Activated CD8-positive, alpha-beta T cell treated with anti-CD3 and anti-CD28 coated beads for 36 hours (primary cell): ENCODE measurements at places on chromosomes 4 and X. TPM values are rescaled to one million over a fixed set of nuclear protein-coding genes. Genes with fewer than 3 reads are reported as not detected.
A peak's percentile ranks its signal among the peaks of the same experiment; 100 is the strongest.

DNA sequence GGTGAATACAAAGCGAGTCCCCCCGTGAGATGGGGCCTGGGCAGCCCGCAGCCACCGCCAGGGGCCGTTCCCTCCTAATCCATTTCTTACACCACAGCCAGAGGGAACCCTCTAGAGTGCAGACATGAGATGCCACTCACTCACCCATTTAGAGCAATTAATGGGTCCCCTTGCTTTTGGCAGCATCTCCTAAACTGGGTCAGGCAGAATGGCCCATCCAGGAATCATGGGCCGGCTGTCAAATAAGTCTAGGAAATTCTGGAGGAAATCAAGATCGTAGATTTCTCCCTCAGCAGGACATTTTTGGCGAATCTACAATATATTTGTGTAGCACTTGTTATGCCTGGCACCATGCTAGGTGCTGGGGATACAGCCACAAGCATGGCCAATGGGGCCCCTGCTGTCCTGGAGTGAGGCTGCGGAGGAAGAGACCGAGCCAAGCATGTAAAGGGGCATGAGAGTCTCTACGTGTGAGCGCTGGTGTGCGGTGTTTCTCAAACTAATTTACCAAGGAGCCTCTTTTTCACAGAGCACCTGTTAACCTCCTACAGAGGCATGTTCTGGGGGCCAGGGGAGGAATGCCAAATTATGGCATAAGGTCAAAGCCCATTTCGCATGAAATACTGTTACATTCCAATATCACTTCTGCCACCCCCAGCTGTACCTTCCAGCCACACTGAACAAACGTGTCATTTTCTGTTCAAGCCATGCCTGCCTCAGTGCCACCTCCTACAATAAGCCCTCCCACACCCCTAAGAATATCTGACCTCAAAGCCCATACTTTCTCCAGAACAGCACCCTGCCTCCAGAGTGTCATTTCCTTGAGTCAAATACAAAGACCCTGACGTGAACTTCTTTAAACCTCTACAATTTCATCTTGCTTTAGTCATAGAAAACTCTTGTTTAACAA is 28.1 kb upstream of the JAKMIP1 start:
- H3K36me3 ChIP-seq = no peaks in the 10 kb centered on the region

DNA sequence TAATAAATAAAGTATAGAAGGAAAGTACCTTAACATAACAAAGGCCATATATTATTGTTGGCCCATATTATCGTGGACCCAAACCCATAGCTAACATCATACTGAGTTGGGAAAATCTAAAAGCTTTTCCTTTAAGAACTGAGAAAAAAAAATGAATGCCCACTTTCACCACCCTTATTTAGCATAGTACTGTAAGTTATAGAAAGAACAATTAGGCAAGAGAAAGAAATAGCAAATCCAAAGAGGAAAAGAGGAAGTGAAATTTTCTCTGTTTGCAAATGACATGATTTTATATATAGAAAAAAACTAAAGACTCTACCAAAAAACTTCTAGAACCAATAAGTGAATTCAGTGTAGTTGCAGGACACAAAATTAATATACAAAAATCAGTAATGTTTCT is 1854.6 kb downstream of the PCDH7 start:
- no peaks in the 10 kb centered on the region for H3K27me3 ChIP-seq
- no peak for DNase-seq
- no peaks in the 10 kb centered on the region for H3K4me1 ChIP-seq
- no peak overlapping the region for H3K27ac ChIP-seq
- H3K36me3 ChIP-seq = no peaks in the 10 kb centered on the region

DNA sequence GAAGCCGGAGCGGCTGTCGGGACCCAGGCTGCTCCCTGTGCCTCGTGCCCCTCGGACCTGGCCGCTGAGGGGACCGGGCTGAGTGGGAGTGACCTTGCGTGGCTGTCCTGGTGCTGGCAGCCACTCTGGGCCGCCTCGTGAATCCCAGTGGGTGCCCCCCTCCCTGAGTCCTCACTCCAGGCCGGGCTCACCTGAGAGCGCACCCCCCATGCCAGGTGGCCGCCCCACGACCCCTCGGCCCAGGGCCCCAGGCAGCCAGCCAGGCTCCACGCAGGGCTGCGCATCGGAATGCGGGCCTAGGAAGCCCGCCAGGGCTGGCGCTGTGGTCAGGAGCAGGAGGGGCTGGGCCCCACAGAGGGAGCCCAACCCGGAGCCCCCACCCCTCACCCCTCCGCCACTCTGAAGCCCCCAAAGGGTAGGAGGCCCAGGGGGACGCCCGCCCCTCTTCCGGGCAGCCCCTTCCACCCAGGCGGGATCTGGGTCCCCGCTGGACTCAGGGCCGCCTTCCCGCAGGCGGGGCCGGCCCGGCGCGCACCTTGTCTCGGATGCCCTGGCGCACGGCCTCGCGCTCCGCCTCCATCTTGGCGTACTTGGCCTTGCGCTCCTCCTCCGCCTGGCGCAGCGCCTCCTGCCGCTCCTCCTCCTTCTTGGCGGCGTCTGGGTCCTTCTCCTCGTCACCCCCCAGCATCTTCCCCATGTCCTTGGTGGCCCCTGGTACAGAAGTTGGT is 33.9 kb downstream of the CPLX1 start:
- peak; percentile 59 for DNase-seq
- H3K4me3 ChIP-seq = no peak overlapping the region
- H3K4me1 ChIP-seq = peaks cover 25% of the 10 kb centered on the region
- no peaks in the 10 kb centered on the region for H3K36me3 ChIP-seq

GRCh38 chr4:76623217-76624045 is 188.4 kb downstream of the SHROOM3 start:
- no peaks in the 10 kb centered on the region for H3K4me1 ChIP-seq
- no peak overlapping the region for H3K27ac ChIP-seq
- no peak overlapping the region for H3K4me3 ChIP-seq

DNA sequence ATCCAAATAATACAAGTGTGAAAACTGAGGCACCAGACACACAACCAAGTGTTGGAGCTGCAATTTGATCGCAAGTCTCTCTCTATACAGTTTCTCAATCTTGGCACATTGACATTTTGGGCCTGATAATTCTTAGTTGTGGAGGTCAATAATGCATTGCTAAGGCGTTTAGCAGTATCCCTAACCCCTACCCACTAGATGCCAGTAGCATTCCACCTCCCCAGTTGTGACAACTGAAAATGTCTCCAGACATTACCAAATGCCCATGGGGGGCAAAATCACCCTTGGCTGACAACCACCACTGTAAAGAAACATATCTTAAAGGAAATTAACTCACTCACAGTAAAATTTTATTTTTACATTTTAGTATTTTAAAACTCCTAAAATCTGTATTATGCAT is 4.2 kb downstream of the NR3C2 start:
- no peak for DNase-seq
- peaks cover 12% of the 10 kb centered on the region for H3K36me3 ChIP-seq
- no peaks in the 10 kb centered on the region for H3K27me3 ChIP-seq

DNA sequence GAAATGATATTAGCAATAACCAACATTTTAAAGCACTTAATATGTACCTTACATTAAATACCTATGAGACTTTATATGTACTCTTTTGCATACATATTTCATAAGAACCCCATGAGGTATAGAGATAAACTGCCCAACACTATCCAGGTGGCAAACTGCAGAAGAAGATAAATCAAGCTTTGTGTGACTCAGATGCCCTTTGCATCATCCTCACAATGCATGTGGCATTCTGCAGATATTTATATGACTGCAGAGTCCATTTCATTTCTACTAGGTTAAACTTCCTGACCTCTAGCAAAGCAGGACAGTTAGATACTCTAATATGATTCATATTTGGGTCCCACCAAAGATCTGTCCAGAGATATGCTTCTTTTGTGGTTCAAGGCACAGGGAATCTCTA is 85.6 kb upstream of the RASGEF1B start:
- no peaks in the 10 kb centered on the region for H3K27me3 ChIP-seq
- no peaks in the 10 kb centered on the region for H3K36me3 ChIP-seq
- DNase-seq = no peak
- peaks cover 21% of the 10 kb centered on the region for H3K4me1 ChIP-seq
- H3K4me3 ChIP-seq = no peak overlapping the region

DNA sequence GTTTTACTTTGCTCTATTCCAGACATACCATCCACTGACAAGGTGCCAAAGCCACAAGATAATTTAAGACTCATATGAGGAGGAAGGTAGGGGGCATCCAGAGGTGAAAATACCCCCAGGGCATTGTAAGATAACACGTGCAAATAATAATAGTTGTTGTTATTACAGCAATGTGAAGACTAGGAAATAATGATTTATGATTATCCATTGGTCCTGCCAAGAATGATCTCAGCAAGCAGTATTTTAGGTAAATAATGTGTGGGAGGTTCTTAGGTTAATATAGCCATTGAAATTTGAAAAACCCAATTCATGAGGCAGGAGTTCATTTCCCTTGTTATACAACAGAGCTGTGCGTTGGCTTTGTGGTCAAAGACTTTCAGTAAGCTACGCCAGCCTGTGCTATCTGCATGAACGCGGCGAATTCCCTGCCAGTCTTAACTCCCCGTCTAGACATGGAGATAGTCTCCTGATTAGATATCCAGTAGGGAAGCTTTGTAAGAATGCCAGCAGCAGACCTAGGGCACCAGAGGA is 47.2 kb upstream of the MXRA5 start:
- H3K4me3 ChIP-seq = no peak overlapping the region
- no peak for DNase-seq
- H3K27ac ChIP-seq = no peak overlapping the region
- H3K4me1 ChIP-seq = no peaks in the 10 kb centered on the region

DNA sequence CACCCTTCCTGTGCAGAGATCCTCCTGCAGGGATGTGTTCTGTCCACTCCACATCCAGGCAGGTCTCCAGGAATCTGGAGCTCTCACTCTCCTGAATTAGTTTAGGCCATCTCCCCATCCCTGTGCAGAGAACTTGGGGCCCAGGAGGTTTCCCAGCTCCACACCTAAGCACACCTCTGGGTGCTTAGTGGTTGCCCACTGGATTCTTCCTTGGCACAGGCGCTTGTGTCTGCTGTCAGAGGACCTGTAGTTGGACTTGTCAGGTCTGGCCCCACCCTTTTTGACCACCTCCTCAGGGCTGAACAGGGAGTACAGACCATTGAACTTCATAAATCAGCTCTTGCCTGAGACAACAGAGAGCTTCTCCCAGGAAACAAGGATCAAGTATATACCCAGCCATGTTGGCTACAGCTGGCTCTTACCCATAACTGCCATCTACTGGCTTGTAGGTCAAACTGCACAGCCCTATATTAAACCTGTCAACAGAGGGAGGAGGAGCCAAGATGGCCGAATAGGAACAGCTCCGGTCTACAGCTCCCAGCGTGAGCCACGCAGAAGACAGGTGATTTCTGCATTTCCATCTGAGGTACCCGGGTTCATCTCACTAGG is 275.5 kb downstream of the PPARGC1A start:
- H3K4me3 ChIP-seq = no peak overlapping the region
- no peaks in the 10 kb centered on the region for H3K27me3 ChIP-seq
- DNase-seq = peak; percentile 1
- H3K36me3 ChIP-seq = no peaks in the 10 kb centered on the region

DNA sequence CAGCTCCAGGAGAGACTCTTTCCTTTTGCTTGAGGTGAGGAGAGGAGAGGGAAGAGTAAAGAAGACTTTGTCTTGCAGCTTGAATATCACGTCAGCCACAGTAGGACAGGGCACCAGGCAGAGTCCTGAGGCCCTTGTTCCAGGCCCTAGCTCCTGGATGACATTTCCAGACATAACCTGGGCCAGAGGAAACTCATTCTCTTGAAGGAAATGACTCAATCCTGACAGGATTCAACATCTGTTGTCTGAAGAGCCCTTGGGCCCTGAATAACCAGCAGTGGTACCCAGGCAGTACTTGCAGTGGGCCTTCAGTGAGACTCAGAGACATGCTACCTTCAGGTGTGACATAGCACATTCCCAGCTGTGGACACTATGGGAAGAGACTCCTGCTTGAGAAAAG is 62.8 kb downstream of the FGF16 start:
- H3K4me3 ChIP-seq = no peak overlapping the region
- peaks cover 24% of the 10 kb centered on the region for H3K36me3 ChIP-seq
- no peak overlapping the region for H3K27ac ChIP-seq
- no peak for DNase-seq

- no peak overlapping the region for H3K4me3 ChIP-seq
- H3K27ac ChIP-seq = no peak overlapping the region
- no peaks in the 10 kb centered on the region for H3K36me3 ChIP-seq
- H3K4me1 ChIP-seq = peaks cover 7% of the 10 kb centered on the region
- no peak for DNase-seq
These were observed 13.0 kb upstream of the SOWAHD start for GRCh38 chrX:119745283-119745848.

DNA sequence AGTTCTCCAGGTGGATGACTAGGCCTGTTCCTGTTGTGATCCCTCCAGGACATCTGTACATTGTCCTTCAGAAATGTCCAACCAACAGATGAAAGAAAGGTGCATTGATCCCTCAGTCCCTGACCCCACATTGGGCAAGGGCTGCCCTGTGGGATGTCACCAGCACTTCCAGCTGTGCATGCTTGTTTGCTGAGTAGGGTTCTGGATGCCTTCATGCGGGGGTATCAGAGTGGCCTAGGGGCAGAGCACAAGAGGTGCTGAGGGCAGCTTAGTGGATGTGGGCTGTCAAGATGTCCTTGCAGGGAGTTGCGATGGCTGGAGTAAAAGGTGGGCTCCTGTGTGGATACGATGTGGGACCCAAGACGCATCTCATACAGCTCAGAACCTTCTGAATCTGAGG is 112.5 kb downstream of the PALLD start:
- no peak overlapping the region for H3K4me3 ChIP-seq
- no peak for DNase-seq
- no peaks in the 10 kb centered on the region for H3K36me3 ChIP-seq
- no peaks in the 10 kb centered on the region for H3K4me1 ChIP-seq
- H3K27ac ChIP-seq = no peak overlapping the region
- peaks cover 4% of the 10 kb centered on the region for H3K27me3 ChIP-seq

GRCh38 chrX:137427816-137428215 is 138.1 kb upstream of the ZIC3 start:
- peak; percentile 6 for DNase-seq
- H3K27ac ChIP-seq = no peak overlapping the region
- H3K36me3 ChIP-seq = no peaks in the 10 kb centered on the region
- H3K4me3 ChIP-seq = peak overlapping the region; percentile 45

GRCh38 chr4:41189666-41190065 is 24.7 kb downstream of the APBB2 start:
- H3K27me3 ChIP-seq = peaks cover 5% of the 10 kb centered on the region
- H3K4me3 ChIP-seq = no peak overlapping the region
- H3K27ac ChIP-seq = no peak overlapping the region
- H3K4me1 ChIP-seq = no peaks in the 10 kb centered on the region

GRCh38 chr4:63316633-63317032 is 1092.6 kb downstream of the TECRL start:
- no peaks in the 10 kb centered on the region for H3K4me1 ChIP-seq
- no peak overlapping the region for H3K27ac ChIP-seq
- H3K36me3 ChIP-seq = no peaks in the 10 kb centered on the region
- no peak for DNase-seq
- H3K4me3 ChIP-seq = no peak overlapping the region
- H3K27me3 ChIP-seq = no peaks in the 10 kb centered on the region

The RELL1 gene
- 15.3 TPM for total RNA-seq

The TBX22 gene
- total RNA-seq = not detected

The TMSB15B gene
- total RNA-seq = 6.7 TPM

The ADH7 gene
- not detected for total RNA-seq
